T follicular helper cell (primary cell): ENCODE measurements at places on chromosomes 5 and 9.

- no peak for DNase-seq
These were observed 53.4 kb downstream of the LRRC70 start for GRCh38 chr5:62631909-62632580.

DNA sequence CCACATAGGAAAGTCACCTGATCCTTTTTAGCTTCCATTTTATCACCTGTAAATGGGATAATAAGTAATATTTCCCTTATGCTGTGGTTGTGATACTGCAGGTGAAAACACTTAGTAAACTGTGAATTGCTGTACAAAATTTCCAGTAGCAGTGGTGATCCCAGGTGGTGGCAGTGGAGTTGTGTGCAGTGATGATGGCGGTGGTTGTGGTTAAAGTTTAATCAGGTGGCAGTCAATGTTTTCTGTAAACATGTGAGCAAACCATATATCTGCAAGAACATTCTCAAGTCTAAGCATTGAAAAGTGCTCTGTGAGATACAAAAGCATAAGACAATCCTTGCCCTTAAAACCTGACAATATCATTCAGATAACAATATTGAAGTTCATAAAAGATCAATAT is 480.2 kb downstream of the RASEF start:
- no peak for DNase-seq

- no peak for DNase-seq
These were observed 37.5 kb downstream of the GSN start for GRCh38 chr9:121305269-121305994.

GRCh38 chr5:16536246-16536645 is 70.6 kb upstream of the ZNF622 start:
- no peak for DNase-seq

DNA sequence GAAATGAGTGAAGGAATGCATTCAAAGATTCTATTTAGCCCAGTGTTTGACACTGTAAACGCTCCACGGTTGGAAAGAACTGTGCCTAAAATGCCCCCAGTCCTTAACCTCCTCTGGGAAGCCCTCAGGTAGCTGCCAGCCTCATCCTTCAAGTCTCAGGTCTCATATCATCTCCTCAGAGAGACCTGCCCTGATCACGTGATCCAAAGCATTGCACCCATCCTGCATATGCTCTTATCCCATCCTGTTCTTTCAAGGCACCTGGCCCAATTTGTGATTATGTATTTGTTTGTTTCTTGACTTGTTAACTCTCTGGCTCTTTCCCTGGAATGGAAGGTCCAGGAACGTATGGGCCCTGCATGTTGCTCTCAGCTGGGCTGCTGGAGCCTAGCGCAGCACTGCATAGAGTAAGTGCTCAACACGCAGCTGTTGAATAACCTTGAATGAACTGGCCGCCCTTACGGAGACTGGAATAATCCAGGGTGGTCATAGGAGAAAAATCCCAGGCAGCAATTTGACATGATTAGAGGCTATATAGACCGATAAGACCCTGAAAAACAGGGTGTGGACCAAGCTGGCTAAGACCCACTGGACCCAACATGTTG is 8.7 kb downstream of the C1QTNF2 start:
- no peak for DNase-seq
